ENCODE measurements at places on chromosomes 4 and X.

- DNase-seq: no peak
Observed at GRCh38 chr4:69523385-69524132, 27.9 kb upstream of the UGT2B4 start.

DNA sequence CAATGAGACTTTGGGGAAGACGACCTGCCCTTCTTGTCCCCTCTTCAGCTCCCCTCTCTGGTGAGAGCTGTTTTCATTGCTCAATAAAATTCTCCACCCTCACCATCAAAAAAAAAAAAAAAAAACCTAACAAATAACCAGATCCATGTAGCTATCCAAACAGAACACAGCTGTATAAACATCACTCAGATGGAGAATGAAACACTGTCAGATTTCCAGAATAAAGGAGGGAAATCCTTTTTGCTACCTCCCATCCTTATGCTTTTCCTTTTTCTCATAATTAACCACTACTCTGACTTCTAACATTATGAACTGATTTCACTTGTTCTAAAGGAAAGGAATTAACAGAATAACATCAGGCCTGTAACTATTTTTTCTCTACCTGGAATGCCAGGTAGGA is 155.6 kb downstream of the PPP4R3C start:
- no peak for DNase-seq

DNA sequence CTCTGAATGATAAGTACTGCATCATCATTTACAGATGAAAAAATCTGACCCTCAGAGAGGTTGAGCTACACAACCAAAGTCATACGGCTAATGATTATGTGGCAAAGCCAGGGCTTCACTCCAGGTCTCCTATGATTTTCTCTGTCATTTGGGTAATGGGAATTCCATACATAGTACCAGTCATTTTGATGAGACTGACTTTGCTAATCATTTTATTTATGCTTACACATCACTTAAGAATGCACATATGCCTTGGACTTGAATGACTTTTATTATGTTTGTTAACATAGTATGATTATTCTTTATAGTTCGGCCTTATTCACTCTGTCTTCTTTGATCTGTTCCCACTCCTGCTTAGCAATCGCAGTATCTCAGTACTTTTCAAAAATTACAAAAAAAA is 255.1 kb upstream of the GPRIN3 start:
- DNase-seq: no peak

DNA sequence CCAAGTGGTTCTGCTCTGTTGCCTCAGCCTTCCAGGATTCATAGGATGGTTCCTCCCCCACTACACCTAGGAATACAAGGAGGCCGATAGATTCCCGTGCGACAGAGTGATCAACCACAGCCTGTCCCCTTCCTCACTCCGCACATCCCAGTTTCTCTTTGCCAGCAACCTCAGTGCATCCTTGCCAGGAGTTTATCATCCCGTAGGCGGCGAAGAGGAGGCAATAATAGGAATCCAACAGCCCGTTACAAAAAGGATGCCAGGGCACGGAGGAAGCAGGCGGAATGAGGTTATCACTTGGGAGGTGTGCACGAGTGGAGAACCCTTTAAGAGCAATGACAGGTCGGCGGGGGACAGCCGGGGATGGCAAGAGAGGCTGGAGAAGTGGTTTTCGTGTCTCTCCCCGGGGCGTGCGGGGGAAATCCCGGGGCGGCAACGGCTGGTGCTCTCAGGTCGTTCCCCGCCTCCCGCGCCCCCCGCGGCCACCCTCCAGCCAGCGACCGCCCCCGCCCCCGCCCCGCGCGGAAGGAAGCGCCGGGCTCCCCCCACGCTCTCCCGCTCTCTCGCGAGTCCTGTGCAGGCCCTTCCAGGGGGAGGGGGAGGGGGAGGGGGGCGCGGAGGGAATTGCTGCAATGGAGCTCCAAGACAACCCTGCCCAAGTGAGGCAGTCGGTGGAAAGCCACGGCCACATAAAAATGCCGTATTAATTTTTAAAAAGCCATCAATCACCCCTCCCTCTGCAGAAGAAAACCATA is 1.6 kb downstream of the PPP3CA start:
- no peak for DNase-seq

- DNase-seq: no peak
Observed at GRCh38 chrX:45137531-45137930, 63.1 kb downstream of the DIPK2B start.
